Sigmoid colon (tissue), 7 donors: ENCODE measurements at places on chromosomes 12 and 14. TPM values are rescaled to one million over a fixed set of nuclear protein-coding genes. Genes with fewer than 3 reads are reported as not detected.

The PLCZ1 gene
- not detected for total RNA-seq

The TROAP gene
- not detected for total RNA-seq

- no peak for DNase-seq
Observed at GRCh38 chr14:97539411-97539795, 742.2 kb downstream of the VRK1 start.

The AQP2 gene
- not detected for total RNA-seq

DNA sequence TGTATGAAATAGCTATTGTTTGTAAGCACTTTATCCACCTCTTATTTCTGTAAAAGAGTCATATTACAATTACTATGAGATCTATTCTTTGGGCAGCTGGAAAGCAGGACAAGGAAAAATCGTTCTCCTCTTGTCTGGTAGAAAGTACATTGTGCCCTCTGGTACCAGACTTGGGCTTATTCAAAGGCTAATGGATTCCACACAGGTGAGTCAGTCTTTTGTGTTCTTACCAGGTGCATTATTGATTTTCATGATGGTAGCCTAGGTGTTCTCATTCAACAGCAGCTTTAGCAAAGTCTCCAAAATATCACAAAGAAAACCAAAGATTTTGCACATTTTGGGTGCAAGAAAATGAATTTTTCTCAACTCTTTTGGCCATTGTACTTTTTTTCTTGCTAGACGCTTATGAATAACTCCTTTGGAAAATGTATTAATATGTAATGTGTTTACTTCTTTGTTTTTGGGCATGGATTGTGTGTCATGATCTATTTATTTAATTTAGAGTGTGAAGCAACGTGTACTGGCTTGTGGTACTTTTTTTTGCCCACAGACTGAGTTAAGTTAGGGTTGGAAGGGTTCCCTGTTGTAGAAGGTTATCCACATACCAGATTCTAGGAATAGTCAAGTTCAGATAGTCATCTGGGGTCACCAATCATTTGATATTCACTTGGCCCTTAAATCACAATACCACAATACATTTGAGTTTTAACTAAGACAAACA, 26.2 kb downstream of the MNAT1 start:
- DNase-seq: no peak

- DNase-seq: no peak
Observed at GRCh38 chr14:55122440-55122986, 6.5 kb upstream of the LGALS3 start.

GRCh38 chr14:33541171-33541570, 409.7 kb downstream of the EGLN3 start:
- DNase-seq: no peak

DNA sequence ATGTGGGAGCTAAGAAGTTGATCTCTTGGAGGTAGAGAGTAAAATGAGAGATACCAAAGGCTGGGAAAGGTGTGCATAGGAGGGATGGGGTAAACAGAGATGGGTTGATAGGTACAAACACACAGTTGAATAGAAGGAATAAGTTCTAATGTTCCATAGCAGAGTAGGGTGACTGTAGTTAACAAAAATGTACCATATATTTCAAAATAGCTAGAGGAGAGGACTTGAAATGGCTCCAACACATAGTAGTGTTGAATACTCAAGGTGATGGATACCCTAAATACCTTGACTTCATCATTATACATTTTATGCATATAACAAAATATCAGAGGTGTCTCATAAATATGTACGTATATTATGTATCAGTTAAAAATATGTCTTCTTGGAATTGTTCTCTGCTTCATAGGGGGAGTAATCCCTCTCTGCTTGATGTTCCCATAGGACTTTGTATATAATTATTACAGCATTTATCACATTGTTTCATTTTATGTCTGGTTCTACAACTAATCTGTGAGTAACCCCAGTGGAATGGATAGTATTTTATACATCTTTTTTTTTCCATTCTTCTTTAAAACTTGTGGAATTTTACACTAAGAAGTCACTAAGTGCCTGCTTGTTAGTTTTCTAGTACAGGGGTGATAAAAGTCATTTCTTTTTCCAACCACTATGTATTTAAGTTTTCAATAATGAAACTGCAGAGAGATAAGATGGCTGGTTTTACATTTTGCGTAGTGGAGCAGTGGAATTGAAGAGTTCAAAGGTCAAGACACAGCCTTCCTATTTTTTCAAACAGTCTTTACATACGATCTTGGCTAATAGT, 1940.0 kb upstream of the SEL1L start:
- DNase-seq: no peak

DNA sequence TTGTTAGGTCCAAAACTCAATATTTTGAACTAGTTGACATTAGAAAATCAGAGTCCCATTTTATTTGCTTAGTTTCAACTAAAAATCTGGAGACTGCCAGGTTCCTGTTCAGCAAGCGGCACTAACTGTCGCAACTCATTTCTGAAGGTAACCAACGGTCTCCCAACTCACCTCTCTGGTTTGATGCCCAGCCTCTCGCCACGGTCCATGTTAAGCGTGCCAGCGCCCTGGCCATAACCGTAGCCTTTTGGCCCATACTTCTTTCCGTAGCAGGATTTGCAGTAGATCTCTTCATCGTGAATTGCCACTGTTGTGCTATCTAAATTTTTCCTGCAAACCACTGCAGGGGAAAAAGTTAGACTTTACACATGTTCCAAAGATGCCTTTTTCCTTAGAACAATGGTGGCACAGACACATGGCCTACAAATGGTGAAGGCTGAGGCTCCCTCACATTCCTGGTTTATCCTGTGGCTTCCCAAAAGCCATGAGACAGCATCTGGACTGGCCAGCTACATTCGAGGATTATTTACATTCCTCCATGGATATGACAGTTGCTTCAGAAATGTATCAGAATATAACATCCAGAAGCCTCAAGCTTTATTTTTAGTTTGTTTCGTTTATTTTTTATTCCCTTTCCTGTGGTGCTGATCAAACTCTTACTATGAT, 15.7 kb downstream of the CSRP2 start:
- DNase-seq: no peak

The MORN3 gene
- not detected for total RNA-seq

GRCh38 chr12:78863482-78864402, 832 bp upstream of the SYT1 start:
- DNase-seq: peak; percentile 75

DNA sequence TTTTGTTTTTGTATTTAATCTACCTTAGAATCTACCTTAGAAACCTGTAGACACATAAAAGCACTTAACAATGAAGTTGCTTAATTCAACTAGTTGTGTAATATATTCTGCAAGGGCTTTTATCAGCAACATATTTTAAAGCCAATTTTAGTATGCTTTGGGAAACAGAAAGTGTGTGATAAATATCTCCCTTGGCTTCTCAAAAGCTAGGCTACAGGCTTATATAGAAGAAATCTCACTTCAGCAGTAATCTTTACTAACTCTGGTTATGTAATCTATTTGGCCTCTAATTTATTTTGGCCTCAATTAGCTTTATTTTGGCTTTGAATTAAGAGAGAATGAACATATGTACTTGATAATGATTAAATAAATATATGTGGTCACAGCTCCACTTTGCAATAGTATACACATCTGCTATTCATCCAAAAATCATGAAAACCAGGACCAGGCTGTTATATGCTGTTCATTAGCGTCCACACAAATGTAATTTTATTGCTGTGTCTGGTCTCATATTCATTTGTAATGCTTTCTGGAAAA, 37.2 kb downstream of the LRP6 start:
- no peak for DNase-seq

DNA sequence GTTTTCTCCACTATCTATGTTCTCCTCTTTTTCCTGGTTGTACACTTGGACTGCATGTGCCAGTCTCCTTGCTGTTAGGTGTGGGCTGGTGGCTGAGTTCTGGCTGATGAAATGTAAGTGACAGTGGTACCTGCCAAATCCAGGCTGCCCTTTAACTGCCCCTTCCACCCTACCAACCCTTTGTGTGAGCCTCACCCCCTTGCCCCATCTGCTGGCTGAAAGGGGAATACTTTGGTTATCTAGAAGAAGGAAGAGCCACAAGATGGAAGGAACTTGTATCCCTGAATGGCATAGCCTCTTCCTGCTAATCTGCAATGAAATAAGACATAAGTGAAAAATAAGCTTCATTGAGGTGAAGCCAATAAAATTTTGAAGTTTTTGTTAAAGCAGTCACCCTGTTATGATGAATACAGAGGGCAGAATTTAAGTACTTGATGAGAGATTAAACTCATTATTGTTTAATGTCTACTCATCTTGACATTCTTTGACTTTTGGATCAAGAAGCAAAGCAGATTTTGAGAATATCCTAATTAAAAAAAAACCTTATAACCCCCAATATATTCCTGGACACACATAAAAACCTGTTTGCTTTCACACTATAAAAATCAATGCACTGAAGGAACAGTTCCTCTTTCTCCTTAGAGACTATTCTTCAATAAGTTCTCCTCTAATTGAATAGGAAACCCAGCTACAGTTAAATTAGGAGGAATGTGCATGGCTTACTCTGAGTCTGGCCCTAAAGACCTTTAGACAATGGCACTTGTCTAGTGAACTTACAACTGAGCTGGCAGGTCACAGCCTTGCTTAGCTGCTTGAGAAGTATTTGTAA, 262.6 kb upstream of the BTG1 start:
- DNase-seq: no peak

DNA sequence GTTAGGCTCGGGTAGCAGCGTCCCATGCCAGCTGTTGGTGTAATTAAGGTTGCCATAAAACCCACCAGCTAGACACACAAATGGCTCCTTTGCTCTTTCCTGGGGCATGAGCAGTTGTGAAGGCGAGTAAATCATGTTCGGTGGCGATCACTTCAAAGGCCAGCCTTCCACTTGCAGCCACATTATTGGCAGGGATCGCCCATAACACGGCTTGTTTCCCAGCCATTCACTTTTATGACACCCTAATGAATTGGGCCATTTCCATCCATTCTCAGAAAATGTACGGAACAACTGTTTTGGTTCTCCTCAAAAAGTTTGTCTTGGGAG, 63.4 kb downstream of the BEGAIN start:
- DNase-seq: no peak

DNA sequence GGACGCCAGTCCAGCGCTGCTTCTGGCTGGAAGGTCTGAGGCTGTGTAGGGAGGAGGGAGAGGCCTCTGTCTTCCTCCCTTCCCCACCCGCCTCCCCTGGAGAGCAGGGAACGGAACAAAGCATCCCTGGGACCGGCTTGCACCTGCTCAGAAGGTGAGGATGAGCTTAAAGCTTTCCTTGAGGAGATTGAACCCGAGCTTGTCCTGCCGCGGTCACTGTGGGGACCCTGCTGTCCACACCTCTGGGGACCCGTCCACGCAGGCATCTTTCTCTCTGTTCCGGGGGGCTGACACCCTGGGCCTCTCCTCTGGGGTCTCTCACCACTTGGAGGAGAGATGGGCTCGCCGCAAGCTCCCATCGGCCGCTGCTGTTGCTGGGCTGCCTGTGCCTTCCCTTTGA, 33.2 kb upstream of the SFSWAP start:
- no peak for DNase-seq

DNA sequence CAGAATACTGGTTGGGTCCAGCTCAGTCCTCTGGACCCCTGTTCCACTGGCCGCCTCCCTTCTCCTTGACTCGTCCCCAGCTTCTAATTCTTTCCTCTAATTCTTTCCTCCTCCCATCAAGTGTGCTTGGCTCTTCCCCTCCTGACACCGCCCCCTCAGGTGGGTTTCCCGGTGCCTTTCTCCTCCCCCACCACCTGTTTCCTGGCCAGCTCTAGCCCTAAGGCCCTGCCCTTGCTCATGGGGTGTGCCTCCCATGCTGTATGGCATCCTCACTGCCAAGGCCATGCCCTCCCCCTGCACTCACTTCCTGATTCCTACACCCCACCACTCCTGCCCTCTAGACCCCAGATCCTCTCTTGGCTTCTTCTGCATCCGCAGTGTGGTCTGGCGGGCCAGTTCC, 12.1 kb upstream of the EML1 start:
- DNase-seq: no peak

The HOXC5 gene
- not detected for total RNA-seq

DNA sequence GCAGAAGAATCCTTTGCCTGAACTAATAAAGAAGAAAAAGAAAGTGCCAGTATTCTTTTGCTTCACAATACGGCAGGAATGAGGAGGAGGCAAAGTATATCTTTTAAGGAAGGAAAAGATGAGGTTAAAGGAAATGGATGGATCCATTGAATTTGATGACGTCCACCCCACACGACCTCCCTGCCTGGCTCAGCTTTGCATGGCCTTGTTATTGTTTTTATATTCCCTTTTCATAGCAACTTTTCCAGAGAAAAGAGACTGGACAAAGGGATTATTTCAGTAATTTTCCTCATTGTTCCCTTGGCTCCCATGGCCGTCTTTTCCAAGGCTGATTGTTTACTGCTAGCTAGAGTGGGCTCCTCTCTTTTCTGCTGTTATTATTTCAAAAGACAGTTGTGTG, 123.2 kb upstream of the SEL1L start:
- DNase-seq: no peak

DNA sequence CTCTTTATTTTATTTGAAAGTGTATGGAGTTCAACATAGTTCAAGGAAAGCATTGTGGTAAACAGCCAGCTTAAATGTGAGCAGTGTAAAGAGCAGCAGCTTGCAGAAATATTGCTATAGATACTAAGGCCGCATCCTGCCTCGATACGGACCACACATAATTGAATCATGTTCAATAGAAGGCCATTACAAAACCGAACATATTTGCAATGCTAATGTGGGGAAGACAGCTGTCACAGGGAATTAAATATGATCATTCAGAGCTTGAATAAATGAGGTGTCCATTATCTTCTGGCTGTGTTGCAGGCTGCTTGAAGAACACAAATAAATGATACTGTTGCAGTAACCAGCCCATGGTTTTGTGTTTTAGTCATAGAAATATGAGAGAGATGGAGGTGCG, 173.2 kb downstream of the BRMS1L start:
- no peak for DNase-seq

DNA sequence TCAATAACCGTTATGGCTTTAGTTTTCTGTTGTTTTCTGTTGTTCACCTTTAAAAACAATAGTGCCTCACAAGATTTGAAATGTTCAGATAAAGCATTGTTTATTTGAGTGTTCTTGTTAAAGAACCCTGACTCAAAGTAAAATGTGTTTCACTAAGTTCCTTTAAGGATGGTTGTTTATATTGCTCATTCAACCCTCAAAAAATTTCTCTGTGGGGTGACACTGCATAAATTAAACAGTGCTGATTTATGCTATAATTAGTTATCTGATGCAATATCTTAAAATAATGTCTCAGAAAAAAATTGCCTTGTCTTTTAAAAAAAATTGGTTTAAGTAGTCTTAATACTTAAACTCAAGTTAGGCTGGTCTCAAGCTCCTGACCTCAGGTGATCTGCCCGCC, 775.1 kb downstream of the FLRT2 start:
- DNase-seq: no peak

The BEGAIN gene
- total RNA-seq: 0.68 TPM

DNA sequence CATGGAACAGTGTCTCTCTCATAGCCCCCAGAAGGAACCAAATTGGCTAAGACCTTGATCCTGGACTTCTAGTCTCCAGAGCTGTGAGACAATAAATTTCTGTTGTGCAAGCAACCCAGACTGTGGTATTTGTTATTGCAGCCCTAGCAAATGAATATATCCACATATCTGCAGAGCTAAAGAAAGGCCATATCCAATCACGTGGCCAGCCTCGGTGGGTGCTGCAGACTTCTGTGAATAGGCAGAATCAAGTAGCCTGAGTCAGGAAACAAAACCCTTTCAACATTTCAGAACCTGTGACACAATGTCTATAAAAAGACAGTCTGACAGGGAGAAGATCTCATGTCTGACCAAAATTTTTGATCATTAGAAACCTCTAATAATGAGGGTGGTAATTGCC, 71.0 kb upstream of the CPM start:
- DNase-seq: no peak
